Osteoblast (primary cell): ENCODE measurements at places on chromosomes 2 and 18.

DNA sequence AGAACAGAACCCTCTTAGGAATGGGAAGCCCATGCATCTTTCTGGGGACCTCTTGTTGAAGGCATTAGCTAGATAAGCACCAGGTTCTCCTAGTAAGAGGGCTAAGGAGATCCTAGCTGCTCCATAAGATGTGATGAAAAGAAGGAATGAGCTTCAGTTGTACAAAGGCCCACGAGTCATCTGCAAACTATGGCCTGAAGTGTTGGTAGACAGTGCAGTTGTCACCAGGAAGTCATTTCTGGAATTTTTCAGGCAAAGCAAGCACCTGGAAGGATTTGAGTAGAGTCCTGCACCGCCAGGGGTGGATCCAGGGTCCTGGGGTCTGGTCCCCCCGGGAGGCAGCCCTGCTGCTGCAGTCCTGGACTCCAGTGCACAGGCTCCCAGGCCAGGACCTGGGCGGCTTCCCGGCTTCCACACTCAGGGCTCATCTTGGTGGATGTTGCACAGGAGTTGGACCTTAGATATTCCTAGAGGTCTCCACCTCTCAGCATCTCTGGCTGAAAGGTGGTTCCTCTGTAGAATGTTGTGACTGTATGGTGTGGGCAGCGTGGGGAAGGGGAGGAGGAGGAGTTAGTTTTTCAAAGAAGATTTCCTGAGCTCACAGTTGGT lies 85.3 kb downstream of the LDLRAD4 start:
- no peak overlapping the region for H3K4me3 ChIP-seq
- H3K4me1 ChIP-seq = no peaks in the 10 kb centered on the region
- H3K36me3 ChIP-seq = no peaks in the 10 kb centered on the region
- H3K27me3 ChIP-seq = no peaks in the 10 kb centered on the region
- no peak for DNase-seq

DNA sequence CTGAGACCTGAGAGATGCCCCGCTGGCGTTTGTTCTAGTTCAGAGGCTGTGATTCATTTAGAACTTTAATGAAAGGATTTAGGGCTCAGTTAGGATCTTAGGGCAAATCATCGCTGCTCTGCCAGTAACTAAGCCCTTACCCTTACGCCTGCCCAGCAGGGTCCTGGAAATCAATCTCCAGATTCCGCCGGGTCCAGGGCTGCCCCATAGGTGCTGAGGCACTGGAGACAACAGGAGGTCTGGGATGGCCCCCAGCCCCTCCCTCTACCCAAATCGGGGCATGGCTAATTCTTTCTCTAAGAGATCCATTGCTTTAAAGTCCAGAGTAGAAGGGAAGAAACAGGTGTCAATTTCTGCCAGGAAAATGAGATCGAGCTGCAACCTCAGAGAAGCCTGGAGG lies 83.1 kb downstream of the SDC1 start:
- H3K27me3 ChIP-seq = no peaks in the 10 kb centered on the region
- no peaks in the 10 kb centered on the region for H3K36me3 ChIP-seq
- peaks cover 18% of the 10 kb centered on the region for H3K4me1 ChIP-seq
- peak overlapping the region; percentile 91 for H3K27ac ChIP-seq
- no peak for DNase-seq

GRCh38 chr18:75135158-75135725 lies 73.7 kb downstream of the PTGR3 start:
- peaks cover 18% of the 10 kb centered on the region for H3K4me1 ChIP-seq
- DNase-seq = peak; percentile 35
- no peaks in the 10 kb centered on the region for H3K36me3 ChIP-seq
- H3K27me3 ChIP-seq = peaks cover 24% of the 10 kb centered on the region
- H3K27ac ChIP-seq = no peak overlapping the region
- H3K4me3 ChIP-seq = no peak overlapping the region

DNA sequence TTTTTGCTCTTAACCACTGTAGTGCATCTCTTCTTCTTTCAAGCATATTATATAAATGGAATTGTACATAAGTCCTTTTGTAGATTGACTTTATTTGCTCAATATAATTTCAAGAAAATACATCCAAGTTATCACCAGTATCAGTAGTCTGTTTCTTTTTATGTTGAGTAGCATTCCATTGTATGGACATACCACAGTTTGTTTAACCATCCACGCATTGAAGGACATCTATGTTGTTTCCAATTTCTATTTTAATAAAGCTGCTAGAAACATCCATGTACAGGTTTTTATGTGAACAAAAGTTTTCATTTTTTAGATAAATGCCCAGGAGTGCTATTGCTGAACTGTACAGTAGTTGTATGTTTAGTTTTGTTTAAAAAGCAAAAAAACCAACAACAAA lies 387.5 kb upstream of the SOX11 start:
- DNase-seq = no peak
- no peaks in the 10 kb centered on the region for H3K27me3 ChIP-seq
- H3K4me3 ChIP-seq = no peak overlapping the region
- no peaks in the 10 kb centered on the region for H3K36me3 ChIP-seq
- H3K4me1 ChIP-seq = no peaks in the 10 kb centered on the region

DNA sequence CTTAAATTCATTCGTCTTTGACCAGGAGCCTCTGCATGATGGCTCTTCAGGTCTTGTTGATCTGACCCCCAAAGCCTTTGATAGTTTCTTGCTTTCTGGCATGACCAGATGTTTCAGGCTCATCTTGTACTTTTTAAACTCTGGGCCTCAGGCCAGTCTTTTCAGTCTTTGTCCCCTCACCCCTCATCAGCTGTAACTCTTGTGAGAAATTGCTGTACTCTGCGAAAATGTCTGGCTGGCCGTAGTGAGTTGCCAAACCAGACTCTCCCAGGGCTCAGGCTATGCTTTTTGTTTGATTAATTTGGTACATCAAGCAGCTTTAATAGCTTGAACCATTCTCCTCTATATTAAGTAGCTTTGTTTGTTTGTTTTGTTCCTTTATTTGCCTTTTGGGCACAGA lies 75.9 kb downstream of the BABAM2 start:
- no peaks in the 10 kb centered on the region for H3K27me3 ChIP-seq
- DNase-seq = no peak
- H3K27ac ChIP-seq = peak overlapping the region; percentile 32
- no peaks in the 10 kb centered on the region for H3K36me3 ChIP-seq
- no peak overlapping the region for H3K4me3 ChIP-seq
- H3K4me1 ChIP-seq = peaks cover 9% of the 10 kb centered on the region

GRCh38 chr2:40997362-40997761 lies 545.5 kb upstream of the SLC8A1 start:
- no peak overlapping the region for H3K4me3 ChIP-seq
- DNase-seq = no peak
- no peaks in the 10 kb centered on the region for H3K36me3 ChIP-seq
- H3K4me1 ChIP-seq = no peaks in the 10 kb centered on the region
- no peaks in the 10 kb centered on the region for H3K27me3 ChIP-seq
- no peak overlapping the region for H3K27ac ChIP-seq

DNA sequence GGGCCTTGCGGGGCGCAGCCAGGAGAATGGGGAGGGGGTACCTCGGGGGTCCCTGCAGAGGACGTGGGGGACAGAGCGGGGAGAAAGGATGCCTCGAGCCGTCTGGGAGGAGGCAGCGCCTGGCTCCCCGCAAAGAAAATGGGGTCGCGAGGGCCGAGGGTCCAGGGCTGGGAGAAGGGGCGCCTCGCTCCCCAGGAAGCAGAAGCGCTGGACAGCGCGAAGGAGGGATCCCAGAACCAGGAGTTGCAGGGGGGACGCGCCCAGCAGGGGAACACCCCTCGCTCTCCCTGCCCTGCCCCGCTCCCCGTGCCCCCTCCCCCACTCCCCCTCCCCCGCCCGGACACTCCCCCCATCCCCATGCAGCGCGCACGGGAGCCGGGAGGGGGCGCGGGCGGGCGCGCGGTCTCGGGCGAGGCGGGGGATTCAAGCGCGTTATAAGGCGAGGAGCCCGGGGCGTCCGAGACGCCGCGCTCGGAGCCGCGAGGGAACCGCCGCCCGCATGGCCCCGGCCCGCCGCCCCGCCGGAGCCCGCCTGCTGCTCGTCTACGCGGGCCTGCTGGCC lies at the start of gene ERFE:
TSS of gene ERFE (plus strand) at position 462 of the 562 bp plus-strand sequence. CDS start at position 500, 38 bp downstream.
- H3K27ac ChIP-seq = no peak within 1 kb of the TSS
- H3K36me3 ChIP-seq = no peaks in the 10 kb centered on the region
- peaks cover 4% of the 10 kb centered on the region for H3K4me1 ChIP-seq
- DNase-seq = peak; percentile 98
- peak within 1 kb of the TSS; percentile 58 for H3K4me3 ChIP-seq

- H3K4me3 ChIP-seq = no peak overlapping the region
- no peaks in the 10 kb centered on the region for H3K4me1 ChIP-seq
- peaks cover 9% of the 10 kb centered on the region for H3K27me3 ChIP-seq
- H3K27ac ChIP-seq = no peak overlapping the region
- H3K36me3 ChIP-seq = no peaks in the 10 kb centered on the region
- DNase-seq = no peak
Measured at GRCh38 chr18:49631146-49631866, 69.4 kb downstream of the LIPG start.
